ENCODE measurements at places on chromosomes 3 and 15.

GRCh38 chr3:136207489-136208115 is 11.5 kb upstream of the MSL2 start:
- DNase-seq = no peak

- DNase-seq = no peak
Observed at GRCh38 chr3:87246662-87247429, 19.7 kb downstream of the CHMP2B start.

GRCh38 chr3:150599611-150600297 is 3.4 kb upstream of the SELENOT start:
- DNase-seq = no peak

GRCh38 chr3:36733162-36733696 is 31.1 kb downstream of the DCLK3 start:
- no peak for DNase-seq

DNA sequence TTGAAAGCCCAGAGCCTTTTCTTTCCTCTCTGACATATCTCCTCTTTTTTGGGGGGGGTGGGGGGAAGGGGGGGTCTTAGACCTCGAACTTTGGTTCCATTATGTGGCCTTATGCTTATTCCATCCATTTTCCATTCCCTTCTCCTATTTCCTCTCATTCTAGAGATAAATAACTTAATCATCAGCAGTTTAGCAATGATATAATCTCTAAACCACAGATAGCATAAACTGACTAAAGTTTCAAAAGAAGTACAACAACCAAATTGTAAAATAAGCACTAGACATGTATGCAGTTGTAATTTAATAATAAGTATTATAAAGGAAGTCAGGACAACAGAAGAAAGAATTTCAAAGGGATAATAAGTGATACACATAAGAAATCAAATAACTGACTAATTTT is 64.5 kb downstream of the AQR start:
- DNase-seq = no peak

DNA sequence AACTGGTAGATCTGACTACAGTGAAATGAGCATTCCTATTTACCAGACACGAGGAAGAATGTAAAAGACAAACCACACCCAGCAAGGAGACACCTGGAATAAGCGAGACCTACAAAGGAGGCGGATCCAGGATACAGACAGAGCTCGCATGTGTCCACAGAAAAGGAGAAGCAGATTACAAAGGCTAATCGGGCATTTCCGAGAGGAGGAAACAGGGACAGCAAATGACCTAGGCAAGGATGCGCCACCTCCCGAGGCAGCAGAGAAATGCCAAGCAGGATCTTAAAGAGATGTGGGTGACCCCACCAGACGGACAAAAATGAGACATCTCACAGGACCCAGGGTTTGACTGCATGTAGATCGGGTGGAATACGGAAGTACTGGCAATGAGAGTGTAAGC is 63.2 kb upstream of the IQSEC1 start:
- no peak for DNase-seq

GRCh38 chr3:55476515-55476914 is 10.6 kb downstream of the WNT5A start:
- DNase-seq = no peak

- no peak for DNase-seq
Observed at GRCh38 chr3:126521122-126521891, 2.6 kb upstream of the CHST13 start.

GRCh38 chr15:83283138-83283812 is 1.2 kb downstream of the BNC1 start:
- no peak for DNase-seq

Data from NCI-H2029 treated with DMSO at 0.1 percent for 48 hours (cell line).